ENCODE measurements at places on chromosomes 7 and 10.

DNA sequence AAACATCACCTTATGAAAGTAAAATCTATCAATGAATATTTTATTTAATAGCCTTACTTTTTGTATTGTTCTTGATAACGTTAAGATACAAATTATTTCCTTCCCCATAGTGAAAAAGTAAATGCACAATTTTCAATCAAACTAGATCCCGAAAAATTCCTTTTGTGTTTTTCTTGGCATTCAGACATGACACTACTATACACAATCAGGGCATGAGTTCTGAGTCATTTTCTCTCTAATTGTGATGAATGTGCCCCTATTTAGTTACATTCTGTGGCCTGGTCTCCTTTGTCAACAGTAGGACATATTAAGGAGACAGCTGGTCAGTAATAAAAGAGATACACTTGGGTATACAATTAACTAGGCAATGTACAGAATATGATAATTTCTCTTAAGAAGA is 19.8 kb downstream of the COL1A2 start:
- no peak for DNase-seq

DNA sequence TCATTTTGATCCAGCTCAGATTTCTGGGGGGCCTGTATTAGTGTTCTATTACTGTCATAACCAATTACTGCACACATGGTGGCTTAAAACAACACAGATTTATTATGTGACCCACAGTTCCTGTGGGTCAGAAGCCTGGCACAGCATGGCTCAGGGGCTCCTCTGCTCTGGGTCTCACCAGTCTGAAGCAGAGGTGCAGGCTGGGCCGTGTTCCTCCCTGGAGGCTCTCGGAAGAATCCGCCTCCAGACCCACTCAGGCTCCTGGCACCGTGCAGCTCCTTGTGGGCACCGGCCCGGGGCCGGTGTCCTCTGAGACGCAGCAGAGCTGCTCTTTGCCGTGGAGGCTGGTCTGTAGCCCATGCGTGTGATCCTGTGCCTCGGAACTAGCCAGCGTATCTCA is 61.5 kb downstream of the RAMP3 start:
- no peak for DNase-seq

DNA sequence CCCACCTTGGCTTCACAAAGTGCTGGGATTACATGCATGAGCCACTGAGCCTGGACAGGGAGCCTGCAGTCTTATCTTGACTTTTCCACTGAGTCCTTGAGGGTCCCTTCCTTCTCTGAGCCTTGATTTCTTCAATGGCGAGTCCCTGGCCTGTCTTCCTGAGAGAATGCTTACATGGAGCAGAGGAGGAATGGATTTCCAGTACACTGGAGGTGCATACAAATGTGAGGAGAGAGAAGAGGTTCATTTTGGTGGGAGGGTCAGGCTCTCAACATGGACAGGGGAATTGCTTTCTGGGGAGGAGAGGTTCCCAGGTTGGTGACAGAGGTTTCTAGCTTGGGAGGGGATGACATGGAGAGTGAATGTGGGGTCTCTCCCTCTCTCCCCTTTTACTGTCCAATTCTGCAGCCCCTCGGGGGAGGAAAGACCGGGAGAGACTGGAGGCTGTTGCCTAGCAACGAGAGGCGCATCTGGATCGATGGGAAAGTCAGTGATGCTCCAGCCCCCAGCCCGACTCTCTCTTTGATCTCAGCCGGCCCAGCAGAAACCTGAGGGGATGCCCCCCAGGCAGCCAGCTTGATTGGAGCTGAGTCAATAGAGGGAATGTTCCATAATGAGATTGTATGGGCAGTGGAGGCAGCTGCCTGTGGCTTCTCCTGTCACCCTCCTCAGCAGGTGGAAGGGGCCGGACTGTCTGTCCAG is 14.8 kb downstream of the SRRM3 start:
- no peak for DNase-seq

- no peak for DNase-seq
Observed at GRCh38 chr7:75967487-75967997, 26.9 kb downstream of the TMEM120A start.

DNA sequence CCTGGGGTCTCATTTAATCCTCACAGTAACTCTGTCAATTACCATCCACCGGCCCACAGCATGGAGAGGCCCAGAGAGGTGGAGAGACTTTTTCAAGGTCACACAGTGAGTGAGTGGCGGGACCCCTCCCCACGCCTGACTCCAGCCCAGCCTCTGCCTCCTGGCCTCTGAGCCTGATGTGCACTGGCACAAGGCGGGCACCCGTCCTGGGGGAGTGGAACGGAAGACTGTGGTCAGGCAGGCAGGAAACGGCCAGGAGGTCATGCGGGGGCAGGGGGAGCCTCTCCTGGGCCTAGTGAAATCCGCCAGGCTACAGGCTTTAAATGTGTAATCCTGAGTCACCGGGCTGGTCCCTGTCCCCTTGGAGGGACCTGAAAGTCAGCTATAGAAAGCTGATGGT is 32.2 kb downstream of the ZCCHC24 start:
- no peak for DNase-seq

DNA sequence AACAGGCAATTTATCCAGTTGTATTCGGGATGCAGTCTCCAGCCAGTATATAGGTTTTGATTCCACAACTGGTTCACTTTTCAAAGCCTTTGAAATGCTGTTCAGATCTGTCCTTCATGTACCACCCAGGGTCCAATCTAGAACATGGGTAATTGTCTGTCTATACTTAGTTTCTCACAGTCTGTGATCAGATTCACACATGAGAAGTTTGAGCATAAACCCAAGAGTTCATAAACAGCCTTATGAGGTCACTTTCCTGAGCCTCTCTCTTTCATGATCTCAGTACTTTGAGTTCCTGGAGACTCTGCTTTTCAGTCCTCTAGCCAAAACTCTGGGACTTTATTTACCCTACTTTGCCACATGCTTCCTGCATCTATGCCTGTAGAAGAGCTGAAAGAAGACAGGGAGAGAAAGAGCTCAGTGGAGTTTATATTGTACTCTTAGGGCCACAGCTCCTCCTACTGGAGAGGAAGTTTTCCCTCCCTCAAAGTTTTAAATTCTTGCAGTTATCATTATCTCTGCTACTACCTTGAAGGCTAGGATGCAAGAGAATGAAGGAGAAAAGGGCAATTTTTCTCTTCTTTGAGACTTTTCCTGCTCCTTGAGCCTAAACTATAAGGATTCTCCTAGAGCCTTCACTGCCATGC is 172.0 kb downstream of the ZEB1 start:
- DNase-seq: no peak

DNA sequence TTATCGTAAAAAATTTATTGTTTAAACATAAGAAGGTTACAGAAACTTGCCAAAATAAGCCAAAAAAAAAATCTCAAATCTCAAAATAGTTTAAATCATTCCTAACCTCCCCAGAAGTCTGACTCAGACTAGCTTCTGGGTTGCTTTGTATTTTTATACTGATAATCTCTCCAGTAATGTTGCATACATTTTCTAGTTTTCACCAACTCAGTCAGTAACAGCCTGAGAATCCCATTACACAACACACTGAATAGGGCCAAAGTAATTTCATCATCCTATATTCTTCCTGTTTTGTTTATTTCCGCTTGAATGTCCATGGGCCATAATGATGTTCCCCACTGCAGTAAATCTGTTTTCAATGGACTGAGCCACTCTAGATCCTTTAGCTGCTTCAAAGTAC is 478.5 kb downstream of the GPAM start:
- no peak for DNase-seq

- no peak for DNase-seq
Observed at GRCh38 chr7:27873981-27874957, 134.3 kb downstream of the TAX1BP1 start.

- no peak for DNase-seq
Observed at GRCh38 chr10:48253970-48254657, 20.4 kb downstream of the FRMPD2 start.

GRCh38 chr10:48804740-48805182 is 120.1 kb downstream of the WDFY4 start:
- DNase-seq: no peak

DNA sequence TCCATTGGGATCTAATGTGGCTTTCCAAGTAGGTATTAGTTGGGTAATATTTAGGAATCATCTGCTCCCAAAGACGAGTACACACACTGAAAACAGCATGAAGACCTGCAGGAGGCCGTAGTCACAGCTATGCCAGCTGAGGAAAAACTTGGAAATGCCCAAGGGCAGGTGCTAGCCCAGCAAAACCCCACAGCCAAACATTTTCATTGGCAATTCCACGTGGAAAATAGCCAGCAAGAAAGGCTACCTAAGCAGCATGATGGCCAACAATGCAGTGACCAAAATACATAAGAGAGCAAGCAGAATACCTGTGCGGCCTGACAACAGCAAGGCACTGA is 32.7 kb downstream of the DOCK4 start:
- no peak for DNase-seq

DNA sequence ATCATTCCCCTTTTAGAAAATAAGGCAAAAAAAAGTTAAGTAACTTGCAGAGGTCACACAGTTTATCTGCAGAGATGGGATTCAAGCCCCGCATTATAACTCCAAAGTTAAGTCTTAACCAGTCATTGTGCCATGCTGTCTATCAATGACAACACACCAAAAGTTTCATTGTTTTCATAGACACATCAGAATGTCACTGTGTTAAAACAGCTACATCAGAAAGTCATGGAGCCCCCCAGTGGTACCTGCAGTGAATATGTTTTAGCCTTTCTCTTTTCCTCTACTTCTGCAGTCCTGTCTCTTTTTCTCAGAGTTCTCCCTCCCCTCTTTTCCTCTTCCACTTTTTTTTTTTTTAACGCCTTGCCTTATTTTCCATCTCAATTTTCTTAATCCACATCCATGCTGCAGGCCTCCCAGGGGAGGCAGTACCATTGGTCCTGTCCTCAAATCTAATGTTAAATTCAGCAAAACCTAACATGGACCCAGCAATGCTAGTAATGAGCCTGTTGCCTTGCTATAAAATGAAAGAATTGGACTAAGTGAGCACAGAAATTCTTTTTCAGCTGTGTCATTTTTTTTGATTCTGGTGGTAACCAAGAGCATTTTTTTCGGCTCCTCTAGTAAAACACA is 3.8 kb upstream of the NRCAM start:
- DNase-seq: no peak

- DNase-seq: peak; percentile 29
Observed at GRCh38 chr10:110207805-110208613, 604 bp downstream of the MXI1 start.

GRCh38 chr10:89466599-89467035 is 52.2 kb downstream of the IFIT5 start:
- no peak for DNase-seq

- no peak for DNase-seq
Observed at GRCh38 chr7:463362-463781, 56.3 kb downstream of the PDGFA start.

GRCh38 chr10:88592906-88593305 is 6.3 kb downstream of the LIPJ start:
- DNase-seq: no peak

DNA sequence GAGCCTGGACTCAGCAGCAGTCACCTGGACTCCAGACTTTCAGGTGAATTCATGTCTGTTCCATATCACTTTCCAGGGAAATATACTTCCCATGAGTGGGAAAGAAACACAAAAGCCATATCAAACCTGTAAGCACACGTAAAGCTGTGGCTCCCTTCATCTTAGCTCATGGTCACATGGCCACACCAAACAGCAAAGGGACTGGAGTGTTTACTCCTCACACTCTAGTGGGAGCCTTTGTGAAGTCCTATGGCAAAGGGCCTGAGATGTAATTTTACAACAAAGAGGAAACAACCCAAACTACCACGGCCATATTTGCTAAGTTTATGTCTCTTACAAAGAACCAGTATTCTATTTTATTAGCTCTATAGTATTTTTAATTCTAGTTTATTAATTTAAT is 16.3 kb downstream of the SFTPA1 start:
- DNase-seq: no peak

- no peak for DNase-seq
Observed at GRCh38 chr7:127862525-127862924, 168.7 kb downstream of the LRRC4 start.

- peak; percentile 66 for DNase-seq
Observed at GRCh38 chr10:47340608-47341170, 7.5 kb upstream of the RBP3 start.

DNA sequence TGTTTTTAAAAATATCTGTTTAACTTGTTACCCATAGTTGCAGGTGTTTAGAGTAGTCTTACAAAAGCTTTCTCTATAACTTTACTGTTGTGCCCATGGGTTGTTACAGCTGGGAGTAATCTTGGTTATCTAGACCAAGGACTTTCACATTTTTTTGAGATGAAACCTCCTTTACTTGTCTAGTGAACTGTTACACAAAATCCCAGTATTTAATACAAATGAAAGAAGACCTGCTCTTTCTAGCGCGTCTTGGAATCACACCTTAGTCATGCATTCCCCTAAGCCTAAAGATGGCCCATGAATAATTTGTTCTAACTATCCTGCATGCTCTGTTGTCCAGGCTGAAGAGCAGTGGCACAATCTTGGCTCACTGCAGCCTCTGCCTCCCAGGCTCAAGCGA is 38.0 kb downstream of the CSGALNACT2 start:
- no peak for DNase-seq

DNA sequence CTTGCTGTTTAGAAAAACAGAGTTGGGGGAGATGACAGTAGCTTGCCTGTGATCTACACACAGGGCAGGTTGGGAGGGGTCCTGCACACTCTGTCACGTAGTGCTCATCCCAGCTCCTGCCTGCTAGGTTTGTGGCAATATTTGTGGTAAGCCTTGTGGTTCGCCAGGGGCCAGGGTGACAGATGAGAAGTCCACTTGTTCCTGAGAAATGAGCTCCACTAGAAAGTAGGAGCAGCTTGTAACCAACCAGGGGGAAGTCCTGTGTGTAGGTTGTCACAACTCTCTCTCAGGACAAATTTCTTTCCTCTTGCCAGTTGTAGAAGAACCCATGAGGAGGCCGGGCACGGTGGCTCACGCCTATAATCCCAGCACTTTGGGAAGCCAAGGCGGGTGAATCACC is 147.0 kb downstream of the TCF7L2 start:
- no peak for DNase-seq

DNA sequence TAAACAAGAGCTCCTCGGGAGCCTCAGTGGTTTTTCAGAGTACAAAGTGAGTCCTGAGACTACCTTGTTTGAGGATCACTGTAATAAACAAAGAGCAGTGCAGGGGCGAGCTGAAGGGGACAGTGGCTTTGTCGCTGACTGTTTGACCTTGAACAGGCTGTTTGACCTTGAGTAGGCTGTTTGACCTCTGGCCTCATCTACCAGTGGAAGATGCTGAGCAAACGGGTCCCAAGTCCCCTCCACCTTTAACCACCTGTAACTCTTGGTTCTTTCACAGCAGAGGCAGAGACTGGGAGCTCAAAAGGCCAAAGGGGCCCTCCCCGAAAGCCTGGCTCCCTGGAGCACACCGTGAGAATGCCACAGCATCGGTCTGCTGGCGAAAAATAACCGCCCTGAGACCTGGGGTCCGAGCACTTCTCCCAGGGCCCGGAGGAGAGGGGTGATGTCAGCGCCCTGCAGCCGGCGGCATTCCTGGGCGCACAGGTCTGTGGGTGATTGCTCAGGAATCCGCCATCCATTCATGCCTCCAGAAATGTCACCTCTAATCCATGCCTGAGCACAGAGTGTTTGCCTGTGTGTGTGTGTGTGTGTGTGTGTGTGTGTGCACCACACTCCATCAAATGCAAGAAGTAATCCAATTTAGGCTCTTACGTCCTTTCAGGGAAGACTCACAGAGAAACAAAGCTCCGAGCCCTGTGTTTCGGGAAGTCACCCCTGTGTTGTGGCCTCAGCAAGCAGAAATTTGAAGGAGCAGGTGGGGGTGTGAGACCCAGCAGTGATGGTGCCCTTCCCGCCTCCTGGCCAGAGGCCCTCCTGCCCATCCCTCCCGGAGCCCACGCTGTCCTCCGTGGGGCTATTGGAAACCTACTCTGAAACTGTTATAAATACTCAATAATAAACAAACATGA is 66.5 kb downstream of the ASB13 start:
- no peak for DNase-seq
